Activated T-cell treated with anti-CD3 and anti-CD28 coated beads for 48 hours (primary cell): ENCODE measurements at places on chromosomes 1 and 21.

DNA sequence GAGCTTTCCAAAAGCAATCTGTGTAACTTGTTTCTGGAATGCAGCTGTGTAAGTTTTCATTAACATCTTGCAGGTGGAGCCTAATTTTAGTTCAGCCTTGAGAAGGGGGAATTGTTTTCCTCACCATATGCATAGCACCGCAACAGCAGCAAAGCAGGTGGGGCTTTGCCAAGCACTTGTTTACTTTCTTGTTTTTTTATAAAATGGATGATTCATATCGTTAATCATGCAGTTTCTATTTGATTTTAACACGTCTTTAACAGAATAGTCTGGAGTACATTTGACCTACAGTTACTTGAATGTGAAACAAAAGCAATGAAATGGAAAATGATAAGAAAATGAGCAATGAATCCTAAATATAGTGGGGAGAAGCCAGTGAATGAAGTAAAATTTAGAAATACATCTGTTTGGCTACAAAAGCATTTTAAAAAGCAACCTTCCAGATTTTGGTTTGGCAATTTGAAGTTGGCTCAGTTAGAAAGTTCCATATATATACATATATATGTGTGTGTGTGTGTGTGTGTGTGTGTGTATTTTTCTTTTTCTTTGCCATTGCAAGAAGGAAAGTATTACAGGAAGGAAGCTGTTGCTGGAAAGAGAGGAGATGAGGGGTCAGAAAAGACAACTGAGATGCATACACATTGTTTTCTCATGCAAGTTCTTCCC is 119.0 kb upstream of the ADGRL2 start:
- DNase-seq: no peak

- DNase-seq: no peak
These were observed 3.3 kb upstream of the DSTYK start for GRCh38 chr1:205214756-205215155.

DNA sequence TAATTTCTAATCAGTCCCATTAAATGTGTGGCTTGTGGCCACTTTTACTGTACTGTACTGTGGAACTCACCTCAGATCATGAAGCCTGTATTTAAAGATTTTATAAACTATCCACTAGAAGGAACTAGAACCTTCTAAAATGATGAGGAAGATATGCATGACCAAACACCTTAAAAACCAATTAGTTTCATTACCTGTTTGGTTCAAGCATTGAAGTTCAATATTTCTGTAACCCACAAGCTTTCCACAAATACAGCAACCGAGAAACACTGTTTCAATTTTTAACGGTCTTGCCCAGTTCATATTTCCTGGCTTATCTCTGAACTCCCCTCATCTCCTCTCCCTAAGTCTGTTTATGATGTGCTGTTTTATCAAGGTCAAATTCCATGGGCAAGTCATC is 264.3 kb upstream of the PLD5 start:
- no peak for DNase-seq

- no peak for DNase-seq
These were observed 973 bp downstream of the FMOD start for GRCh38 chr1:203349773-203350524.

DNA sequence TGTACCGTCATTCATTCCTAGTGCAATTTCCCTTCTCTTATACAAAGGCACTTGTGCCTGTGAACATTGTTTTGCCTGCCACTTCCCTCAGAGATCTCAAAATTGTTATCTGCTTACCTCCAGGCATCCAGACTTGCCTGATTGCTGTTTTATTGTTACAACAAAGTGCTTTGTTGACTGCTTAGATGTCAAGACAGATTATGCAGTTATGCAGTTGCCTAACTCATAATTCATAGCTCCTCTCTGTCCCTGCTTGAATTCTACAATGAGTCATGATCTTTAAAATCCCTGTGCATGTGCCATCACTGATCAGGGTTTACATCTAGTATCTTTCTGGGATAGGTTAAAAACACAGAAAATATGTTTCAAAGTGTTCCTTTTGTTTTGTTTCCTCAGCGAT is 24.5 kb downstream of the CXADR start:
- no peak for DNase-seq

DNA sequence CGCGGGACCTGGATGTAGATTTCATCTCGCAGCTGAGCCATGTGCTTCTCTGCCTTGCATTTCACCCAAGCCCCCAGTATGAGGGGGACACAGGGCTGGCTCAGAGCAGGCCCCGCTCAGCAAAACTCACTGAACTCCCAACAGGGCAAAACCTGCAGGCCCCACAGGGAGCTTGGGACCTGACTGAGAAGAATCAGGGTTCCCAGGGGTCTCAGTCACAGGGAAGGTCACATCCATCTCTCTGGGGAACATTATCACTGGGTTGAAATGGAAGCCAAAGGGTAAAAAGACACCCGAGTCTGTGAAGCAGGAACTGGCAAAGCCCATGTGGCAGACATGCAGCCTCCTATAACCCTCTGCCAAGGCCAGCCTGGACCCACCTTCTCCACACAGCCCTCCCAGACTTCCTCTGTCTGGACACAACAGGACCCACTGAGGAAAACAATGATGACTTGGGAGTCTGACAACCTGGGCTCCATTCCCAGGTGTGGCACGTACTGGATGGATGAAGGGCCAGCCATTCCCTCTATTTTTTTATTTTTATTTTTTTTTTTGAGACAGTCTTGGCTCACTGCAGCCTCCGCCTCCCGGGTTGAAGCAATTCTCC is 11.7 kb downstream of the HSPG2 start:
- DNase-seq: no peak

- no peak for DNase-seq
These were observed 33.0 kb downstream of the CACHD1 start for GRCh38 chr1:64502931-64503330.

DNA sequence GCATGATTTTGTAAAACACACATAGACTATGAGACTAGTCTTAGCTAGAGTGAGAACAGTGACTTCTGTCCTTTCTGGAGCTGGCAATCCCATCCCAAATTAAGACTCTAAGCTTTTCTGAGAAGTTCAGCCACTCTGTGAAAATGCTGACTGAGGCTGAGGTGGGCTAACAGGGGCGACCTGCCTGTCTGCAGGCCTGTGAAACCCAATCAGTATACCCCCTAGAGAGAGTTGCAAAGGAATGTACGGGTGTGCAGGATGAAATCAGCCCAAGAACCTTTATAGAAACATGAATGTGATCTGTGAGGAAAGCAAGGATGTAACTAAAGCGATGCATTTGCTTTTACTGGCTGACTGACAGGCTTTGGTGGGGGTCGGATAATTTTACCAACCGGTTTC is 16.0 kb upstream of the TBX15 start:
- no peak for DNase-seq

GRCh38 chr1:11777658-11778322 is 15.8 kb downstream of the C1orf167 start:
- no peak for DNase-seq

GRCh38 chr1:54037476-54037875 is 15.5 kb downstream of the TMEM59 start:
- DNase-seq: no peak

DNA sequence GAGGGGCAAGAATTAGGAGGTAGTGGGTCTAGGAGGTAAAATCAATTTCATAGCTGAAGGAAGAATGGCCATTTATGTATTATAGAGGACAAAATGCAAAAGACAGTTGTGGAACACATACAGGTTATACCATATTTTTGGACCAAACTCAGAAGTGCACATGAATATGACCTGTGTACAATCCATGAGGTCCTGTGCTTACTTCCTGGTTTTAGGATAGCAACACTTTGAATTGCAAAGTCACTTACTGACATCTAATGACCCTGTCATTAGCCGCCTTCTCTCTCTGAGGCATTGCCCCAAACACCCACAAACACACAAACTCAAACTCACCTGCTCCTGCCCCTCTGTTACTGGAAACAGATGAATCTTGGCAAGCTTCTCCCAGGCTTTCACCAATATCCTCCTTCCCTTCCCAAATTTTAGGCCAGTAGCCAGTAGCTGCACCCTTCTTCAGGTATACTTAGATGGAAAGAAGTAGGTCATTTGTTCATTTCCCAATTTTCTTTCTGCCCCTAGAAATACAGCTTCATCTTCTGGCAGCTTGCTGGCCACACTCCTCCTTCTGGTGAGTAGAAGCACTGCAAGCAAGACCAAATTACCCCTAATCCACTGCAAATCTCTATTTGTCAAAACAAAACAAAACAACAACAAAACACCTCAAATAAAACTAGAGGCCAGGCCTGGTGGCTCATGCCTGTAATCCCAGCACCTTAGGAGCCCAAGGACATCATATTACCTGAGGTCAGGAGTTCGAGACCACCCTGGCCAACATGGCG is 13.7 kb upstream of the RPL5 start:
- DNase-seq: no peak

- DNase-seq: no peak
These were observed 7.7 kb upstream of the PAFAH2 start for GRCh38 chr1:26005434-26006105.
